ENCODE measurements at places on chromosomes 12 and 14. TPM values are rescaled to one million over a fixed set of nuclear protein-coding genes. Genes with fewer than 3 reads are reported as not detected.

LGALS3 gene
- total RNA-seq: 363 TPM

BMAL2 gene
- 27.3 TPM for total RNA-seq

ANKRD52 gene
- 26.9 TPM for total RNA-seq

PTPN6 gene
- total RNA-seq: not detected

PLEKHG7 gene
- total RNA-seq: not detected

KCNA5 gene
- total RNA-seq: not detected

MGAT4C gene
- total RNA-seq: not detected

CCDC88C gene
- not detected for total RNA-seq

DNA sequence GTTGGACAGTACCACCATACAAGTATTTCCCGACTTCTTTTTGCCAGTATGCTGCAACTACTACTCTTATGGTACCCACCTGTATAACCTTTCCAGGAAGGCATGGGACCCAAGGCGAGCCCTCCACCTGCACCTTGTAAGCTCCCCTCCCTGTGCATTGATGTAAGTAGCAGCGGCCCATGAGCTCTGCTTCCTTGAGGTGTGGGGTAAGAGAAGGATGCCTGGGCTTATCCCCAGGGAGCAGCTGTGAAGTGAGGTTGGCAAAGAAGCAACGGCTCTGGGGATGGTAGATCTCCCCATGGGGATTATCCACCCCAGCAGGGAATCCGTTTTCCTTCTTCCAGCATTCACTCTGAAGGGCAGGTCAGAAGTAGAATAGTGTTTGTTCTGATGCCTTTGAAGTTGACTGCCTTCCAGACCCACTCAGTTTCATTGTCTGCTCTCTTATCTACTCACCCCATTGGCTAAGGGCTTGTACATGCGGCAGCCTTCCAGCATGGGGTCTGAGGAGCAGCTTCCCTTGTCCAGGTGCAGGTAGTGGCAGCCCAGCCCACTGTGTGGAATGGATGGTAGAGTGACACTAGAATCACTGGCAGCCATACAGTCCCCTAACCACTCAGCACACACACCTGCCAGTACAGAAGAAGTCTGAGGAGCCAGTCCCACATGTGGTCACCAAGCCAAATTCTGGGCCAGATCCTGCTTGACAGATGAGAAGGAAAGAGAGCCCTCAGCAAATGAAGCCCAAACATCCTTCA, 3.4 kb downstream of the CIROP start:
- H3K27me3 ChIP-seq: no peaks in the 10 kb centered on the region
- H3K4me1 ChIP-seq: peaks cover 18% of the 10 kb centered on the region

- no peak overlapping the region for H3K4me3 ChIP-seq
- H3K27ac ChIP-seq: no peak overlapping the region
- peaks cover 39% of the 10 kb centered on the region for H3K27me3 ChIP-seq
- no peak for DNase-seq
- no peaks in the 10 kb centered on the region for H3K36me3 ChIP-seq
Measured at GRCh38 chr12:113057565-113058485, 1.3 kb downstream of the DTX1 start.

GRCh38 chr12:29734734-29735133, 49.0 kb downstream of the TMTC1 start:
- H3K4me3 ChIP-seq: no peak overlapping the region
- no peaks in the 10 kb centered on the region for H3K27me3 ChIP-seq
- H3K36me3 ChIP-seq: no peaks in the 10 kb centered on the region
- H3K27ac ChIP-seq: no peak overlapping the region

- no peaks in the 10 kb centered on the region for H3K27me3 ChIP-seq
- no peak for DNase-seq
- no peak overlapping the region for H3K27ac ChIP-seq
- H3K4me3 ChIP-seq: no peak overlapping the region
- no peaks in the 10 kb centered on the region for H3K36me3 ChIP-seq
Measured at GRCh38 chr12:46725332-46725731, 100.5 kb downstream of the SLC38A4 start.

DNA sequence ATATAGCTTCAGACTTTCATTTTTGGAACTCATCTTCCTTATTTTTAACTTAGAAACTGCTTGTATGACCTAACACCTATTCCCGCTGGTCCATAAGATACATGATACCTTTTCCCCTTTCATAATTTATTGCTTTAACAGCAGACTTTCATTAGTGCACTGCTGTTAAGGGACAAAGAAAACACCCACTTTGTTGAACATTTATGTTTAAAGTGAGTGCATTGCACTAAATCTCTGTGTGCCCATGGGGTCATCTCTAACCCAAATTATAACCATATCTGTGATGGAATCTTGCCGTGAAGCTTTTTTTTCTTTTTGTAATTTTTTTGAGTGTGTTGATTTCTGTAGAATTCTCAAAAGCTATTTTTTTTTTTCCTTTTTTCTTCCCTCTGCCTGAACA, 261.8 kb downstream of the TMTC2 start:
- no peaks in the 10 kb centered on the region for H3K36me3 ChIP-seq
- DNase-seq: no peak
- no peaks in the 10 kb centered on the region for H3K4me1 ChIP-seq
- no peak overlapping the region for H3K4me3 ChIP-seq
- no peaks in the 10 kb centered on the region for H3K27me3 ChIP-seq

GRCh38 chr14:31228533-31228932, 20.9 kb upstream of the HECTD1 start:
- peak; percentile 23 for DNase-seq
- H3K4me3 ChIP-seq: no peak overlapping the region
- peaks cover 19% of the 10 kb centered on the region for H3K4me1 ChIP-seq
- no peaks in the 10 kb centered on the region for H3K36me3 ChIP-seq

- H3K4me3 ChIP-seq: no peak overlapping the region
- no peaks in the 10 kb centered on the region for H3K36me3 ChIP-seq
- H3K27ac ChIP-seq: peak overlapping the region; percentile 25
- no peaks in the 10 kb centered on the region for H3K27me3 ChIP-seq
- DNase-seq: peak; percentile 61
- H3K4me1 ChIP-seq: peaks cover 12% of the 10 kb centered on the region
Measured at GRCh38 chr12:12379831-12380730, 23.2 kb downstream of the BORCS5 start.

DNA sequence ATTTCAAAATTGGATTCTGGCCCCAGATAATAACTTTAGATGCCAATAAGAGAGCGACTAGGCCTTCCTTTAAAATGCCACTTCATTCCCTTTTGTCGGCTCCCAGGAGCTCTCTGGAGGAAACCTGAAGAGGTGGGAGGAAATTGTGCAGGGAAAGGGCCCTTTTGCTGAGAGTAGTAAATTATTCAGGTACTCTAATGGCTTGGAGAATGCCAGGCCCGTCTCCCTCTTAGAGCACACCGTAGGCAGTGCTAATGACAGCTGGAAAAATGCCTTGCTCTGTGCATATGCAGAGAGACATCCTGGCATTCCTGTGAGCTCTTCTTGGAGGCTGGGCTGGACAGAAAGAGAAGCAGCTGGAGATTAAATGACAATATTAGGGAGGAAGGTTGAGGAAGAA, 115.0 kb upstream of the RPH3A start:
- H3K27ac ChIP-seq: no peak overlapping the region
- H3K4me1 ChIP-seq: no peaks in the 10 kb centered on the region
- no peak for DNase-seq
- H3K36me3 ChIP-seq: no peaks in the 10 kb centered on the region

DNA sequence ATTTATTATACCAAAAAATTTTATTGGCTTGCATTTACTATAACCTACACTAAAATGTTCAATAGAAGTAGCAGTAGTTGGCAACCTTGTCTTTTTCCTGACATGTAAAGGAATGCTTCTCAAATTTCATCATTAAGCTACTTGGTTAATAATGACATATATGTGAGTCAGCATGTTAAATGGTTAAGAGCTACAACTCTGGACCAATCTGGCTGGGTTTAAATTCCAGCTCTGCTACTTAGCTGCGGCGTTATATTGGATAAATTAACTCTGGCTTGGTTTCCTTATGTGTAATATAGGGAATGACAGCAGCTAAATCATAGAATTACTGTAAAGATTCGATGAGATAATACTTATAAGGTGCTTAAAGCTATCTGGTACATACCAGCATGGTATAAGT, 53.7 kb upstream of the OTOGL start:
- H3K27ac ChIP-seq: peak overlapping the region; percentile 75
- peak; percentile 89 for DNase-seq
- no peaks in the 10 kb centered on the region for H3K36me3 ChIP-seq
- H3K27me3 ChIP-seq: no peaks in the 10 kb centered on the region
- peaks cover 47% of the 10 kb centered on the region for H3K4me1 ChIP-seq

- no peak overlapping the region for H3K4me3 ChIP-seq
- H3K36me3 ChIP-seq: no peaks in the 10 kb centered on the region
- no peak overlapping the region for H3K27ac ChIP-seq
- H3K27me3 ChIP-seq: no peaks in the 10 kb centered on the region
Measured at GRCh38 chr12:123483602-123484248, 25.8 kb downstream of the SNRNP35 start.

DNA sequence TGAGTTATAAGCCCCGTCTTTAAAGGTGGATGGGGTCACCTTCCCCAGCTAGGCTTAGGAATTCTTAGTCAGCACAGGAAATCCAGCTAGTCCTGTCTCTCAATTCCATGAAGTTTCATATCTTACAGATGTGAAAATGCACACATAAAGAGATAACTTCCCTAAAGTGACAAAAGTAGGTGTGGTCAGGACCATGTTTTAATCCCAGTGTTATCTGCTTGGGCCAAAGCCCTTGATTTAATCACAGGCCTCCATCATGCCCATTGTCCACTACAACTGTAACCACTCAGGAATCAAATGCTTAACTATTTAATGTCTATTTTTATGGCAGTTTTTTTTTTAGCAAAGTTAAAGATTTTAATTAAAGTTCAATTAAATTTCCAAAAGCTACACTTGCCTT, 194.4 kb upstream of the BTG1 start:
- no peaks in the 10 kb centered on the region for H3K4me1 ChIP-seq
- H3K4me3 ChIP-seq: no peak overlapping the region
- no peaks in the 10 kb centered on the region for H3K36me3 ChIP-seq

DNA sequence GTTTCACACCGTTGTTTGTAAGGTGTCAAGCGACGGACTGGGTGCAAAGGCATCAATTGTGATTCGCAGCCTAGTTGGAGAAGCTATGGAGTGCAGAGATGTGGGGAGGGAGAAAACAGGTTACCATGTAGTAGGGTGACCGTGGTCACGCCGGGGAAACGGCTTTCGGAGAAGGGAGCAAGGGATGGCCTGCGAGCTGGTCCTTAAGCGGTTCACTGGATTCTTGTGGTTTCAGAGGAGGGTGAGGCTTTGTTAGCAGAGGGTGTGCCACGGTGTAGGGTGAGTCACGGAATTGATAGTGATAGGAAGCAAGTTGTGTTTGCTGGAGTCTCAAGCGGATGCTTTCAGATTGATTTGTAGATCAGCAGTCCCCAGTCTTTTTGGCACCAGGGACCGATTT, 2.3 kb downstream of the PIWIL1 start:
- no peaks in the 10 kb centered on the region for H3K27me3 ChIP-seq
- no peak for DNase-seq
- H3K4me3 ChIP-seq: no peak overlapping the region

DNA sequence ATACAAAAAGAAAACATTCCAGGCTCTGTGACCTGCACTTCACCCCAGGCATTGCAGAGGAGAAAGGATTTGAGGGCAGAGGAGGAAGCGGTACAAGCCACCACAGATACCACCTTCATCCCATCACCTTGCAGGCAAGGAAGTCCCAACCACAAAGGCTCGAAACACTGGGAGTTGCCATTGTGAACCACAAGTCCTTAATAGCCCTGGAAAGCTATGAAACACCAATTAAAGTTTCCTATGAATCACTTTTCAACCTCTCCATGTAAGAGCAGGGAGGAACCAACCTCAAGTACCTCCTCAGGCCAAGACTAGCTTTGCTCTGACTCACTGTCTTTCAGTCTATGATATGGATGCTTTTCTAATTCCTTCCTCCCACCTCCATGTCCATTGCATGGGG, 27.0 kb downstream of the MAP3K9 start:
- peaks cover 8% of the 10 kb centered on the region for H3K27me3 ChIP-seq
- no peak overlapping the region for H3K4me3 ChIP-seq
- H3K4me1 ChIP-seq: no peaks in the 10 kb centered on the region

GRCh38 chr14:30129807-30130206, 202.2 kb upstream of the PRKD1 start:
- no peaks in the 10 kb centered on the region for H3K36me3 ChIP-seq
- peaks cover 8% of the 10 kb centered on the region for H3K4me1 ChIP-seq
- H3K27ac ChIP-seq: peak overlapping the region; percentile 16
- no peak overlapping the region for H3K4me3 ChIP-seq

- no peak overlapping the region for H3K4me3 ChIP-seq
- no peak for DNase-seq
- no peaks in the 10 kb centered on the region for H3K27me3 ChIP-seq
- 0 out of 2 replicates have a peak, but pooled peaks cover 3% of the 10 kb centered on the region for H3K4me1 ChIP-seq
- no peak overlapping the region for H3K27ac ChIP-seq
- H3K36me3 ChIP-seq: no peaks in the 10 kb centered on the region
Measured at GRCh38 chr12:82648259-82648909, 38.3 kb upstream of the TMTC2 start.

DNA sequence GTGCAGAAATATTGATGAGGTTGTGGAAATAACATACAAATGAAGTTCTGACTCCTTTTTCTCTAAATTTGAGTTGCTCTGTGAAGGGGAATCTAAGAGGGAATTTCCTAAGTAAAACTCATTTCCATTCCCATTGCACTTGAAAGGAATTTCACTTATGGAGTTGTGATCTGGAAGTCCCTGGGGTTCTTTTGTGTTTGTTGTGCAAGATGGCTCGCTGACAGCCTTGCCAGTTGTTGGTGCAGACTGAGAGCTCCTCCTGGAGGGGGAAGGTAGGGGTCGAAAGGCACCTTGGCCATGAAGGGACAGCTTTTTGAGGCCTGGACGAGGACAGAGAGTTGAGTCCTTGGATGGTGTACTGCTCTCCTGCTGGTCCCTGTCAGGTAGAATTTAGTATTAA, 72.0 kb downstream of the C12orf56 start:
- no peaks in the 10 kb centered on the region for H3K27me3 ChIP-seq
- H3K4me1 ChIP-seq: no peaks in the 10 kb centered on the region
- peak; percentile 18 for DNase-seq
- H3K27ac ChIP-seq: no peak overlapping the region
- H3K36me3 ChIP-seq: no peaks in the 10 kb centered on the region

All from GM23248 (cell line).